Skeletal muscle cell (primary cell): ENCODE measurements at places on chromosomes 11 and 22.

- no peak for DNase-seq
These were observed 5.9 kb downstream of the HBG1 start for GRCh38 chr11:5243816-5244180.

- DNase-seq, result no peak
These were observed 8.1 kb downstream of the OR5A2 start for GRCh38 chr11:59418156-59418555.

DNA sequence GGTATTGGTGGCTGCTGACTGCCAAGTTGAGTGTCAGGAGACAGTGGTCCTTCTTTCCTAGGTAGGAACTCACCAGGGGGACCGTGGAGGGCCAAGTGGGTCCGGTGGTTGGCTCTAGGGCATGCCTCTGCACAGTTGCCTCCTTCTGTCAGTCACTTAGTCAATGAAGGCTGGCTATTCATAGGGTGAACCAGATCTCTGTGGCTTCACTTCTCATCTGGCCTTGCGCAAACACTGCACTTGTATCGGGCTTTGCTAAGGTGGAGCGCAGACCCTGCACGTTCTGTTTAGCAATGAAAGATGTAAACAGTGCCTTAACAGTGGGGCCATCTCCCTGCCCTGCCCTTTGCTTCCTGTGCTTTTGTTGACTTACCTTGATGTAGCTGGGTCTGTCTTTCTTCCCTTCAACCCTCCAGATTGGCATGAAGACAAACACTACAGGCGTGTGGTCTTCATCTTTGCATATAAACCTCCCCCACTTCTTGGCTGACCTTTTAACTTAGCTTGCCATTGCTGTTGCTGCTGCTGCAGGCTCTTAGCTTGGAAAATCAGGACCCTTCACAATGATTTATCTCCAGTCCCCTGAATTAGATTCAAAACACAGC is 6.7 kb upstream of the SORL1-AS1 start:
- no peak for DNase-seq

- no peak for DNase-seq
These were observed 648.5 kb upstream of the KIRREL3 start for GRCh38 chr11:127649071-127649470.

GRCh38 chr11:132993991-132994502 is 538.3 kb downstream of the OPCML start:
- no peak for DNase-seq

DNA sequence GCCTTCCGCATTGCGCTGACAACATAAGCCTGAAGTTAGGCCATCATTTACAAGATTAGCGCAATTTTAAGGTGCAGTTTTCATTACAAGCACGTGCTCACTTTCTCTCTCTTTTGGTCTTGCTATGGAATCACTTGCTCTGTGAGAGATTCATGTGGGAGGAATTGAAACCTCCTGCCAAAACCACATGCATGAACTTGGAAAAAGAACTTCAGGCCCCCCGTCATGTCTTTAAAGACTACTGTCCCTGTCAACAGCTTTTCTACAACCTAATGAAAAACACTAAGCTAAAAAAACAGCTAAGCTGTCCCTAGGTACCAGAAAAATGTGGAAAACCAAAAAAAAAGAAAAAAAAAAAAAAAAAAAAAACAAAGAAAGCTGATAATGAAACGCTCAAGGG is 1707.6 kb upstream of the RAG2 start:
- DNase-seq, result peak; percentile 3

DNA sequence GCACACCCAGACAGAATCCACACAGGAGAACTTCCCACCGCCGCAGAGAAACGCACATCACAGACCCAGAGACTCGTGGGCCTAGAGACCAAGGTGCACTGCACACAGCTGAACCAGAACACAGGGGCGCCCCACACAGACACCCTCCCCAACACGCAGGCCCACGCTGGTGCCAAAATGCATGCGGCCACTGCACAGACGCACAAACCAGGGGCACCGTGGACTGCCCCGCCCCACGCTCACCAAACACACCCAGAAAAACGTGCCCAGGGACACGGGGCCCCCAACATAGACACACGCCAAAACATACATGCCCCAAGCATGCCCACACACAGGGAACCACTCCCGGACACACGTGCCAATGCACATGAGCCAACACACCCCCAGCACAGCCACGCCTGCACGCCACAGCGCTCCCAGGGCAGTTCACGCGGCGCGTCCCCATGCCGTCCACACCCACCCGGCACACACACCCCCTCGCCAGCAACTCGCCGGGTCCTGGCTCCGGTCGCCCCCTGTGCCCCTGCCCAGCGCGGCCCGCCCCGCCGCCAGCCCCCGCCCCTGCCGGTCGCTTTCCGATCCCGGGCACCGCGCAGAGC is 7.8 kb downstream of the ELFN2 start:
- no peak for DNase-seq
